PC-3 (cell line): ENCODE measurements at places on chromosomes 5 and 9. TPM values are rescaled to one million over a fixed set of nuclear protein-coding genes. Genes with fewer than 3 reads are reported as not detected.

- peak overlapping the region; percentile 87 for H3K4me3 ChIP-seq
- peaks cover 30% of the 10 kb centered on the region for H3K4me1 ChIP-seq
- peak; percentile 3 for DNase-seq
- H3K27ac ChIP-seq: no peak overlapping the region
- H3K36me3 ChIP-seq: no peaks in the 10 kb centered on the region
- H3K27me3 ChIP-seq: no peaks in the 10 kb centered on the region
These were observed 1.4 kb downstream of the MLLT3 start for GRCh38 chr9:20620650-20621470.

- no peaks in the 10 kb centered on the region for H3K4me1 ChIP-seq
- H3K36me3 ChIP-seq: no peaks in the 10 kb centered on the region
- H3K27ac ChIP-seq: no peak overlapping the region
These were observed 416.8 kb downstream of the TUSC1 start for GRCh38 chr9:25261445-25261844.

DNA sequence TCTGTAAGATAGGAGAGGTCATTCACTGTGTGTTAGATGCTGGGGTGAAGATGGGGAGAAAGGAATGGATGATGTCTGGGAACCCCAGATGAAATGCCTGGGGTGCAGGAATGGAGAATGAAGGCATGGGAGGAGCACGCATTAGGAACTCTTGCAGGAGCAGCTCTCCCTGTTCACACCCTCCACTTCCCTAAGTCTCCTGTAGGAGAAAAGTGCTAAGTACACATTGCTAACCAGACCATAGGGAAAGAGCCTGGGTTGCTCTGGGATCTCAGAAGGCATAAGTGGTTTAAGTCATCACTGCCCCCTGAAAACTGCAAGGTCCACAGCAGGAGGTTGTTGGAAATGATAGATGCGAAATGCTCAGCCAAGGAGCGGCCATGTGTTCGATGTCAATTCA, 163.1 kb downstream of the SEC61B start:
- H3K27ac ChIP-seq: no peak overlapping the region
- no peaks in the 10 kb centered on the region for H3K36me3 ChIP-seq
- no peak overlapping the region for H3K4me3 ChIP-seq
- no peak for DNase-seq

DNA sequence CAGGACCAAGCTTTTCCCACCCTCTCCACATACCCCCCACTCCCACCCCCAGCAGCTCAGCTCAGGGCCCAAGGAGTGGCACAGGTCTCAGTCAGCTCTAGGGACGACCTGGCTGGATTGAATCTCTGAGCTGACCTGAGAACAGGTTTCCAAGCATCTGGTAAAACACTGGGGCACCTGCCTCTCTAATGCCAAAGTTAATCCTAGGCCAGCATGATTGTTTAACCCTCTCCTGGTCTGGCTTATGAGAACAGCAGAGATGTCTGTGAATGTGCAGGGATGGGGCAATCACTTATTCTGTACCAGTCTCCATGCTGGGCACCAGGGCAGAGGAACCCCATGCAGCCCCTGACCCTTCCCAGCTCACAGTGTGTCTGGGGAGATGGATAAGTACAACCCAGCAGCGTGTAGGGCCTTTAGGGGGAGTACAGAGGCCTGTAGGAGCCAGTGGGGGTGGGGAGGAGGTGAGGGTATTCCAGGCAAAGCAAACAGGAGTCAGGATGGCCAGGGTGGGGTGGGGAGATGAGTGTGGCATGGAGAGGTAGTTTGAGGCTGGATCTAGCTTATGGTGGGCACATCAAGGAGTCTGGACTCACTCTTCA, 678 bp upstream of the KIF12 start:
- peaks cover 6% of the 10 kb centered on the region; the same call in 1 of the 2 replicates for H3K4me1 ChIP-seq
- H3K27ac ChIP-seq: no peak overlapping the region
- H3K36me3 ChIP-seq: no peaks in the 10 kb centered on the region
- no peak for DNase-seq
- H3K4me3 ChIP-seq: no peak overlapping the region

DNA sequence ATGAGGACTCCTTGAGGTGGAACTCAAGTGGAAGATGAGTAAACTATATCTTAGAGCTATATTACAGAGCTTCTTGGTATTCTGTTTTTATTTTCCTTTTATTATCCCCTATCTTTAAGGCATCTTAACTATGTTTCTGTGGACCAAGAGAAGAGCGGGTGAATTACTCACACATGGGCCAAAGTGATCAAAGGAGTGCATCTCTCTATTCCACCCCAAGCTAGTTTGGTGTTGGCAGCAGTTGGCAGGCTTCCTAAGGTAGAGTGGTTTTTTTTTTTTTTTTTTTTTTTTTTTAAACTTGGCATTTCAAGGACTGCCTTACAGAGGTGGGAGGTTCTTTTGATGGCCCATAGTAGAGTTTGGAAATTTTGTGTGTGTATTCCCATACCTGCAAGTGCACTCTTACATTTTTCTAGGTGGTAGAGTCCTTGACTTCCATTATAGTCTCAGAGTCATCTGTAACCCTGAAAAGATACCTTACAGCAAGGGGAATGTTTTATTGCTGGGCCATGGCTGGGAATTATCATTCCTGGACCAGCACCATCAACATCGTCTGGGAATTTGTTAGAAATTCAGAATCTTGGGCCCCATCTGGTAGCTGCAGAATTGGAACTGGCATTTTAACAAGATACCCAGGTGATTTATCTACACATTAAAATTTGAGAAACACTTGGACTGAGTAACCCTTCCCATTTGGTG, 51.0 kb downstream of the ARHGAP26 start:
- peak overlapping the region; percentile 97 for H3K27ac ChIP-seq
- peak overlapping the region; percentile 25; the same call in 1 of the 2 replicates for H3K4me3 ChIP-seq
- H3K4me1 ChIP-seq: peaks cover 98% of the 10 kb centered on the region
- H3K36me3 ChIP-seq: no peaks in the 10 kb centered on the region
- DNase-seq: peak; percentile 44
- H3K27me3 ChIP-seq: no peaks in the 10 kb centered on the region

The VPS13A gene
- 12.0 and 17.5 TPM in 2 replicates for total RNA-seq

The IL5 gene
- total RNA-seq: not detected in 2 replicates

The CCDC192 gene
- total RNA-seq: not detected in 2 replicates

GRCh38 chr9:137296670-137297664, 5.1 kb downstream of the NRARP start:
- H3K27ac ChIP-seq: no peak overlapping the region
- DNase-seq: no peak
- H3K36me3 ChIP-seq: no peaks in the 10 kb centered on the region
- no peaks in the 10 kb centered on the region for H3K27me3 ChIP-seq
- H3K4me1 ChIP-seq: peaks cover 7% of the 10 kb centered on the region; the same call in 1 of the 2 replicates

DNA sequence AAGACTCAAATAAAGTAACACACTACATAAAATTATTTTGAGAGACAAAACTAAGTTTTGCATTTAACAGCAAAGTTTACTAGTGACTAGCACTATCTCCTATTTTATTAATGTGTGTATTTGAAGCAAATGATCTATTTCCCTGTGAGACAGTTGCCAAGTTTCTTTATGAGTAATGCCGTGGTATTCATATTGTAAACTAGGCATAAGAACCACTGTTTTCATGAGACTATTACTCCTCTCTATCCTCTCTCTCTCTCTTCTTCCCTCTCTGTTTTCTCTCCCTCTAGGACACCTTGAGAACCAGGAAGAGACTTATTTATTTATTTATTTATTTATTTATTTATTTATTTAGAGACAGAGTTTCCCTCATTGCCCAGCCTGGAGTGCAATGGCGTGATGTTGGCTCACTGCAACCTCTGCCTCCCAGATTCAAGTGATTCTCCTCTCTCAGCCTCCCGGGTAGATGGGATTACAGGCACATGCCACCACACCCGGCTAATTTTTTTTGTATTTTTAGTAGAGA, 61.1 kb downstream of the MLANA start:
- peaks cover 36% of the 10 kb centered on the region for H3K4me1 ChIP-seq
- no peaks in the 10 kb centered on the region for H3K36me3 ChIP-seq
- H3K4me3 ChIP-seq: no peak overlapping the region
- H3K27ac ChIP-seq: peak overlapping the region; percentile 17; the same call in 1 of the 2 replicates
